ENCODE measurements at places on chromosomes 7 and 10.

DNA sequence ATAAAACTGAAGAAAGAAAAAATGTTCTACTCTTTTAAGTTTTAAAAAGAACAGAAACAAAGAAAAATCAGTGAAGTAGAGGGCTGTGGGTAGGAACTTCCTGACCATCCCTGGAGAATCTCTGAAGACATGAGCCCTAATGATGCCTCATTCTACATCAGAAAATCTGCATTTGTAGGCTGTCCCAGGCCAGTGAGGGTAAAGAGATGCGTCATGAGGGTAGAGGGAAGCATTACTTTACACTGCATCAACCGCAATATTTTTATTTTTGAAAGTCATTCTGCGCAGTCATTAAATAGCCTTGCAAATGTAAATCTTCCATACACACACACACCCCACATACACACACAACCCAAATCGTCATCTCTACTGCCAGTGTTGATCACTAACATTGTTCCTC is 82.1 kb upstream of the CABCOCO1 start:
- DNase-seq: no peak

DNA sequence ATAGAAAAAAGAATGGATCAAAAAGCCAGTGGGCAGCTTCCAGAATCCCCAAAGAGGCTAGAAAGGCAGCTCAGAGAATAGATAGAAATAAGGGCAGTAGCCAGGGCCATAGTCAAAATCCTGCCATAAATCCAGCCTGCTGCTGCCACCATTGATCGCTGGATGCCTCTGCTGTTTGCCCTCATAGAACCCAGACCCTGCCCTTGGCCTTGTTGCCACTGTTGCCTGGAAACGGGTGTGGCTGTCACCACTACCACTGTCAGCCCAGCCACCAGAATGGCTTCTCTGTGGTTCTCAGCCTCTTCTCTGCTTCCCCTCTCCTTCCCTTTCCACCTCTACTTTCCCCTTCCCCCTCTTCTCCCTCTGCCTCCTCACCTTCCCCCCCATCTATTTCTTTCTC is 57.8 kb downstream of the HHEX start:
- no peak for DNase-seq

DNA sequence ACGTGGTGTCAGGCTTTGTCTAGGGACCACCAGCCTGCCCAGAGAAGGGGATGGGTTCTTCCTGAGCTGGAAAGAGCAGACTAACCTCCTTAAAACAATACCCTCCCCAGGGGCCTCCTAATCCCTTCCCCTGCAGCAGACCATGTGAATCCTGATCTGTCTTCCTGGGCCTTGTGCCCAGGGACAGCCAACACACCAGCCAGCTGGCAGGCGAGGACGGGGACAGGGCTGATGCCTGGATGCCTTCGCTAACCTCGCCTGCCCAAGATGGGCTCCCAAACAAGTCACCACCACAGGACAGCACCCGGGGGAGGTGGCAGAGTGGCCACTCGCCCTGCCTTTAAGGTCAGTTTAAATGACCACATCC is 17.6 kb downstream of the PODXL start:
- DNase-seq: no peak

DNA sequence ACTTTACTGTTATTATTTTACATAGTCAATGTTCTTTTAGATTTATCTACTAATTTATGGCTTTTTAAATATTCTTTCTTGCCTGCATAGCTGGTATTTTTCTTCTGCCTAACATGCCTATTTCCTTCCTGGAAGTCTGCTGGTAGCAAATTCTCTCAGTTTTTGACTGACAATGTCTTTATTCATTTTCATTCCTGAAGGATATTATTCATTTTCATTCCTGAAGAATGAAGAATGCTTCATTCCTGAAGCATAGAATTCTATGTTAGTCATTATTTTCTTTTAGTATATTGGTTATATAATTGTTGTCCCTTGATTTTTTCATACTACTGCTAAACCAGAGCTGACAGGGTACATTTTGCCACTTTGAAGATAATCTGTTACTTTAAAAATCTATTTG is 41.8 kb downstream of the TMEM168 start:
- no peak for DNase-seq

- DNase-seq: no peak
Observed at GRCh38 chr7:107149863-107150262, 18.9 kb upstream of the HBP1 start.

DNA sequence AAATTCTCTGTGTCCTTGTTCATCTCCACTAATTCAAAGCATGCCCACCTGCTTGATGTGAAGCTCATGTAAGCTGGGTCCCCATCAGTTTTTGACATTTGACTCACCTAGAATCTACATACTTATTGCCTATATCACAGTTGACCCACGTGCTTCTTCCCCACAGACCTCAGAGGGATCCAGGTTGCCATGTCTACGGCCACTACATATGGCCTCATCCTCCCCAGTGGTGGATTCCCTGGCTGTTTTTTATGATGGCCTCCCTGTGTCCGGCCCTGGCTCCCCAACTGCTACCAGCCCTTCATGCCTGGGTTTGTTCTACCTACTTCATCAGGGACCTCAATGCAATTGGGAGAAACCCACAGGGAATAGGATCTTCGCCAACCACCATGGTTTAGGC is 187.4 kb upstream of the GDF10 start:
- DNase-seq: no peak

DNA sequence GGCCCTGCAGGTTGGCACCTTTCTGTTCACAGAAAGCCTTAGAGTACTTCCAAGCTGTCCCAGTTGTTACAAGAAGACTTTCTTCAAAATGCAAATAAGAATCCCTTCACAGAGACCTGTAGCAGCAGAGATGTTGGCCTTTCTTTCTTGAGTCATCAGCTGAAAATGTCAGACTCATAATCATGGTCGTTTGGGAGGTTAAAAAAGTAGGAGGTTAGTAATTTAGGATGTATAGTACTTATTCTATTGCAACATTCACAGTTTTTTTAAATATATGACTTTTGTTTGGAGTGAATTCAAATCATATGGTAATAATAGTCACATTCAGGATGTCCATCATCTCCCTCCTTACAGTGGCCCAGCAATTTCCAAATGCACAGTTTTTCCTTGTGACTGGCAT is 223.9 kb upstream of the GLI3 start:
- DNase-seq: no peak
